ENCODE measurements at places on chromosomes 11 and 22. TPM values are rescaled to one million over a fixed set of nuclear protein-coding genes. Genes with fewer than 3 reads are reported as not detected.

GRCh38 chr11:4416306-4416705 lies 22.8 kb upstream of the TRIM21 start:
- no peak overlapping the region for H3K27ac ChIP-seq
- H3K27me3 ChIP-seq: no peaks in the 10 kb centered on the region
- H3K4me1 ChIP-seq: no peaks in the 10 kb centered on the region
- no peaks in the 10 kb centered on the region for H3K36me3 ChIP-seq
- no peak for DNase-seq

DNA sequence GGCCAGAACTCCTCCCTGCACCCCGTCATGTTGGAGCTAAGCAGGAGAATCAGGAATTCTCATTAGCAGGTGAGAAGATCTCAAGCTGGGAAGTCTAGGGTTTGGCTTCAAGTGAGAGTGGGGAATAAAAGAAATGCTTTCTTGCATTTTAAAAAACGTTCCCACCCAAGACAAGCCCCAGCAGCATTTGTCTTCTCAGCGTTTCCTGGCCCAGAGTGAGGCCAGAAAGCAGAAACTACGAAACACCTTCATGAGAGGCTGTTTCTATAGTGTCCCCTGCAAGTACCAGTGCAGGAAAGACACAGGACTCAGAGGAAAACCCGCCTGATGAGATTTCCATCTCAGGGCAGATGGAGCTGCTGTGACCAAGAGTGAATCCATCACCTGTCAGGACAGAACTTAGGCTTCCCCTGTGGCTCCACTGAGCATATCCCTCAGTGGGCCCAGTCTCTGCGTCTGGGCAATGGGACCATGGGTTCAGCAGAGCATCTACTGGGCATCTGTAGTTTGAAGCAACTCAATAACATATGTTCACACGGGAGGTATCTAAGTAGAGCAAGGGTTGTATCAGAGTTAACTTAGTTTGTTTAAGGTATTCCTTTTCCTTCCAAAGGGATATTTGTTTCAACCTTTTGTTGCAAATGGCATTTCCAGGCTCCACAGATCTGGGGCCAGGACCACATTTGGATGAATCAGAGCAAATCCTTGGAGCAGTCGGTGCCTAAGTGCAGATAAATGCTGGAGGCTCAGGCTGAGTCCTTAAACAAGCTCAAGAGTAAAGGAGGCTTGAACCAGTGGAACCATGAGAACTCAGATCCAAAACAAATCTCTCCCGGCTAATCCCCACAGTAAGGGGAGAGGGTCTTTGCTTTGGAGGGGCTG lies 548.3 kb downstream of the MIAT start:
- no peak overlapping the region for H3K27ac ChIP-seq
- no peaks in the 10 kb centered on the region for H3K36me3 ChIP-seq

DNA sequence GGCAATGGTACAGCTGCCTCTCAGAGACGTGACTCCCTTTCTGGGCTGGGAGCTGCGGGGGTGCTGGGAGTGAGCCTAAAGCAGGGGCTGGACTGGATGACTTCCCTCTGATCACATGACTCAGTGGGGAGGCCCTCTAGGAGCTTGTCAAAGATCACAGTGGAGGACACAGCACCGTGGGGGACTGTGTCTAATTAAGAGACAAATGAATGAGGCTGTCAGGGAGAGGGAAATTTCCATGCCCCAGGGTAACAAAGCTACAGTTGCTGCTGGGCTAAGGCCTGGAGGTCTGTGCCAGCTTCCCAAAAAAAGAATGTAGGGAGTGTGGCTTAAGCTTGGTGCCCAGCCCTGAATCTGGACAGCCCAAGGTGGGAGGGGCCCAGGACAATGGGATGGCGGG lies 262.8 kb upstream of the PLET1 start:
- no peak for DNase-seq
- H3K4me1 ChIP-seq: peaks cover 18% of the 10 kb centered on the region
- H3K27me3 ChIP-seq: no peaks in the 10 kb centered on the region
- no peak overlapping the region for H3K27ac ChIP-seq
- H3K4me3 ChIP-seq: no peak overlapping the region

The MCAM gene
- total RNA-seq: 24.2 TPM

The MED17 gene
- total RNA-seq: 37.2 TPM

- H3K27me3 ChIP-seq: no peaks in the 10 kb centered on the region
- H3K4me3 ChIP-seq: no peak overlapping the region
- no peak for DNase-seq
- H3K36me3 ChIP-seq: no peaks in the 10 kb centered on the region
Measured at GRCh38 chr11:2437516-2437915, 6.8 kb downstream of the TRPM5 start.

Measured in spleen (tissue), 13 donors.